A673 (cell line): ENCODE measurements at places on chromosomes 2 and 18.
A peak's percentile ranks its signal among the peaks of the same experiment; 100 is the strongest.

DNA sequence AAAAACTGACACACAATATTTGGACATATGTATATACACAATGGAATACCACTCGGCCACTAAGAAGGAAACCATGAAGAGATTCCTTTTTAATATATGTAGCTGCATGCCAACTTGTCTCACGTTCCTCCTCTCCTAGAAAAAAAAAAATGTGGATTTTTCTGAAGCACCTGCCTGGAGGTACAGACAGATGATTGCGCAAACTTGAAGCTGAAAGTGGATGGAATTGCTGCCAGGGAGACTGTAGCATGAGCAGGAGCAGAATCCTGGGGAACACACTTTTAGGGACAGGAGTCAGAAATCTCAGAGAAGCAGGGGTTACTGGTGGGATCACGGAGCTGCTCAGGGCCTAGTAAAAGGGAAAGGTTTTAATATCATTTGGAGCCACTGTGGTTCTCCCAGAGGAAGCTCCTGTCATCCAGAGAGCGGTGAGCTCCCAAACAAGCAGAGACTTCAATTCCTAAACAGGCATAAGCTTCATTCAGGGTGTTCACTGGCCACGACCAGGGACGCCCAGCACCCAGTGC, 640 bp upstream of the SPR start:
- DNase-seq: no peak

DNA sequence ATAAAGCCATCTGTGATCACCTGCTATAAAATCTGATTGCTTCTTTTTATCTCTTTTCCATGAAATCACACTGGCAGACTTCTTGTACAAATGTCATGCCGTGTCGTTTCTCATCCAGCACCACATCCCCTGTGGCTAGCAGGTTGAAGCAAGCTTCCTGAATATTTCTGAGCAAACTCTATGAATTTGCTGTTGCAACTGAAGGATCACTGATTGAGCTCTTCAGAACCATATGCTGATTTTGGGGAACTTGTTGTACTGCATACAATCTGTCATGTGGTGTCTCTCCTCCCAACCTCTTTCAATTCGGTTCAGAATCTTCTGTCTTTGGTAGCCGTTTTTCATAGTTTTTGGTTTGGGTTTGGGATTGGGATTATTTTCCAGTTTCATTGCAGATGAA, 57.7 kb upstream of the RBMS1 start:
- DNase-seq: no peak

- no peak for DNase-seq
Observed at GRCh38 chr2:68141875-68142274, 15.8 kb upstream of the PNO1 start.

GRCh38 chr2:68835621-68836020, 35.6 kb downstream of the BMP10 start:
- DNase-seq: no peak

GRCh38 chr18:68354176-68354575, 360.7 kb downstream of the TMX3 start:
- DNase-seq: no peak

DNA sequence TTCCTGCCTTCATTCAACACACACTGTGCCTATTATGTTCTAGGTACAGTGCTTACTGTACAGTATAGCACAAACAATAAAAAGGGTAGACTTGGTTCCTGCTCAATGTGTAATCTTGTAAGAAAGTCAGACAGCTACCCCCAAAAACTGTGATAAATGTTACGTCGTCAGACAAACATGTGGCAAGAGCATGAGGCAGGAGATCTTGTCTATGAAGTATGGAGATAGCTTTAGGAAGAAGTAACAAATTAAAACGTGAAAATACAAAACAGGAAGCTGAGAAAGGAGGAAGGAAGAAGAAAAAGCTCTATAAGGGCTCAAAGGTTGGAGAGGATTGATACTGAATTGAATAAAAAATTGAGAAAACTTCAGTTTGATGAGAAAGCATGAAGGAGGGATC, 276.2 kb upstream of the HNRNPA3 start:
- DNase-seq: no peak

GRCh38 chr2:42138163-42139015, 30.8 kb upstream of the EML4 start:
- peak; percentile 98 for DNase-seq

- no peak for DNase-seq
Observed at GRCh38 chr2:10157293-10157692, 34.8 kb downstream of the RRM2 start.

DNA sequence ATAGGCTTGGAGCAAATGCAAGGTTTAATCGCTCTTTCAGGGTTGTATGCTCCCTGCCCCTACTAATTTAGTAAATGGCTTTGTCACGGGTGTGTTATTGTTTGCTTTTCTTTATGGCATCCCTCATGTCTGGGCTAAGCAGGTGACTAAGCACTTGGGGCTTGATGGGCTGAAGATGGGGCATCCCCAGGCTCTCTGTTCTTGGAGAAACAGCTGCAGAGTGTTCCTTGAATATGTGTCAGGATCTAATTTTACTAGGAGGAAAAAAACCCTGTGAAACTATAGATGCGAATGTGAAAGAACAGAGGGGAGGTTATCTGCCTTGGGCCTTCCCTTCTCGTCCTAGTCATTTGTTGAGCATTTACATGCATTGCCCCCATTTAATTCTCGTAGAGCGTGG, 94.7 kb upstream of the TAF1B start:
- DNase-seq: no peak

DNA sequence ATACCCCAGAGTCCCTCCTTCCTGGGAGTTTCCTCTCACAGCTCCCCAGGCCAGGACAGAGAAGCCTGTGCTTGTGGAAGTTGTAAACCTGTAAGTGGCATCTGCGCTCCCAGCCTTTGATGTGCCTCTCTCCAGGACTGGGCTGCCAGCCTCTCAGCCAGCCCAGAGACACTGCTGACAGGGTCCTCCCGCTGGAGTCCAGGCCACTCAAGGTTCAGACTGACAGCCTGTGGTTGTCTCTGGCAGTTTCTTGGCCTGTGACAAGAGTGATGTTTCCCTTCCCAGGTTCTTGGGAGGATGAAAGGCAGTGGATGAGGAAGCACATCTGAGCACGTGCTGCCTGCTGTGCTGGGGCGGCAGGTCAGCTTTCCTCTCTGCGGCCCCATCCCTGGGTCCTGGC, 3.0 kb downstream of the SLC35F6 start:
- DNase-seq: no peak

- DNase-seq: no peak
Observed at GRCh38 chr2:127676906-127677305, 1.6 kb upstream of the LIMS2 start.

DNA sequence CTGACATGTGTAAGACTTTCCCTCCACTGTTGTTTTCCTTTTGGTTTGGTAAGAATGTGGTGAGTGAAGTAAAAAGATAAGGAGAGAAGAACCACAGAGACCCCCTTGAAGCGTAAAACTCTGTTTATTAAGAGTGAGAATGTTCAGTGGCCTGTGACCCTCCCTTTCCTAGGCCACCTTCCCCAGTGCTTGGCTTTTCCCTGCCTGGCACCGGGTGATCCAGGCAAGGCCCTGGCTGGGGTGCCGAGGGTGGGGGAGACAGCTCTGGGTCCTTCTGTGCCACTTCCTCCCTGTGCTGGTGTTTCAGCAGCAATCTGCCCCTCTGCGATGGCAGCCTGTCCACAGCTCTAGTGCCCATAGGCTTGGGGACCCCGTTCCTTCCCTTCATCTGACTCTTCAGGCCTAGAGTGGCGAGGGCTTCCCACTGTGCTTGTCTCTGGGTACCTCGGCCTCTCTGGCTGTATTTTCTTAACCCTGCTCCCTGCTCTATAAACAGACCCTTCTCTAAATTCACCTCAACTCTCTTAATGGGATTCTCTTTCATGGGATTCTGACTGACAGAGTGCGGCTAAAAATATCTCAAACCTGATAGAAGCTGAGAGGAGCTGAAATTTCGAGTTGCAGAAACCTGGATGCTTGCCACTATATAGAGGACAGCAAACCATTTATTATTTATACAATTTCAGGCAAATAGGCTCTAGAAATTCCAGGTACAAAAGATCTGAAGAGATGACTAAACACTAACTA, 461.0 kb downstream of the DLGAP1 start:
- DNase-seq: peak; percentile 26

DNA sequence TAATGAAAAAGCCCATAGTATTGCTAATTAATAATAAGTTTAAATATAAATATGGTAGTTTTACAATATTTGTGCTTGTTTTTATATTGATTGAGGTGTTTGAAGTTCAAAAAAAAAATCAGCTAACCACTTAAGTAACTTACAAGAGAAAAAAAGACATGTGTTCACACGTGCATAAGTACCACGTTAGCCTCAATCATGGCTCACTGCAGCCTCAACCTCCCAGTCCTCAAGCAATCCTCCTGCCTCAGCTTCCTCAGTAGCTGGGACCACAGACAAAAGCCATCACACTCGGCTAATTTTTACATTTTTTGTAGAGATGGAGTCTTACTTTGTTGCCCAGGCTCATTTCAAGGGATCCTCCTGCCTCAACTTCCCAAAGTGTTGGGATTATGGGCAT, 19.4 kb downstream of the MGAT4A start:
- no peak for DNase-seq

DNA sequence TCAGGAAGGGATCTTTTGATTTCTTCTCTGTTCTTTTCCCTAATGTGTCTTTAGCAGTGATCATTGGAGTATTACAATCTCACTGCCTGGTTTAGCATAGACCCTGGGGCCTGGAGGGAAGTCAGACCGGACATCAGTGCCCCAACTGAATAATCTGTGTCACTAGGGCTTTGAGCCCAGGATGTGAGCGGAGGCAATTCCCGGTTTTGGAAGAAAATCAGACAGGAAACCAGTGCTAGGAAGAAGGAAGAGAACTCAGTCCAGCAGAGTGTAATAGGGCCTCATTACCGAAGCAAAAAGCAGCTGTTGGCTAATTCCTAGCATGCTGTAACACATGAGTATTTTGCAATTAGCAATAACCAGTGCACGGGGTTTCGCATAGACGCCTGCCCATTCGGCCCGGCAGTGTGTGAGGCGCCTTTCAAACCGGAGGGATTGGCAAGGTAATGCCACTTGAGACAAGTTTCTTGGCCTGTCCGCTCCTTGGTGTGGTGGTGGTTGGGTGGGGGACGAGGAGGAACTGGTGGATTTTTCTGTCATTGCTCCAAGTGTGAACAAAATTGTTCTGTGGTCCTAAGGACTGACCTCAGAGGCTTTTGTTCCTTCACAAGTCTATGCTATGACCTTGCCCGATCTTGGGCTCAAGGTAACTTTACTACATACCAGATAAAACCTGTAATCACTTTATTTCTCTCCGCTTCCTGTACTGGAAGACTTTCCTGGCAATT, 2.8 kb downstream of the FOSL2 start:
- DNase-seq: peak; percentile 52

- DNase-seq: no peak
Observed at GRCh38 chr2:47271054-47272000, 116.2 kb upstream of the STPG4 start.

GRCh38 chr2:230266638-230267037, 41.1 kb downstream of the SP140 start:
- DNase-seq: no peak

GRCh38 chr2:45874344-45874743, 222.9 kb downstream of the PRKCE start:
- no peak for DNase-seq

DNA sequence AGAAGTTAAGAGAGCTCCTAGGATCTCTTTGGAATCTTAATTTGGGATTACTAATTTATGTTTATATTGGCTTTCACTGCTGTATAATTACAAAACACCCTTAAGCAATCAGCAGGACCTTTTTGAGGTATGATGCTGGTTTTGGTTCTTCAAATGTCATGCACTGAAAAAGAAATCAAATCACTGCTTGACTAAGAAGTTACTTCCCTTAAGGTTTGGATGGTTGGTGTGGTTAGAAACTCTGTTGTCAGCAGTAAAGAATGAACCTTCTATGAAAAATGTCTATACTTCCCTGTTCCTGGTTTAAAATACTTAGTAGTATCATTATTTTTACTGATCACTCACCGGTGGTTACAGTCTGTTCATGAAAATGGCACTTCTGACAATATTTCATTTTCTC, 5.5 kb downstream of the COLEC12 start:
- no peak for DNase-seq

DNA sequence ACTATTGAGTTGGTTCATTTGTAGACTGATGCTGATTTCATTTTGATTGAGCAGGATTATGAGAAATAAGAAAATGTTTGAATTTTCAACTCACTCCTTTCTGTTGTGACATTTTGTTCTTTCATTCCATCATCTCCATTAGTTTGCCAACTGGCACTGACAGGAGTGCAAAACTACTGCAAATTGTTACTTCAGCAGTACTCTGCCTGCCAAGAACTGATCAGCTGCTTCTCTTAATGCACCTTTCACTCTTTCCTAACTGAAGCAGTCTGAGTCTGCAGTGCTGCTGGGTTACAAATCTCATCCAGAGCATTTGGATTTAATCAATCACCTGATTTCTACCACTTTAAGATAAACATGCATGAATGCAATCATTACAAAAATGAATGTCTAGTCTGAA, 70.9 kb downstream of the TMEFF2 start:
- no peak for DNase-seq

DNA sequence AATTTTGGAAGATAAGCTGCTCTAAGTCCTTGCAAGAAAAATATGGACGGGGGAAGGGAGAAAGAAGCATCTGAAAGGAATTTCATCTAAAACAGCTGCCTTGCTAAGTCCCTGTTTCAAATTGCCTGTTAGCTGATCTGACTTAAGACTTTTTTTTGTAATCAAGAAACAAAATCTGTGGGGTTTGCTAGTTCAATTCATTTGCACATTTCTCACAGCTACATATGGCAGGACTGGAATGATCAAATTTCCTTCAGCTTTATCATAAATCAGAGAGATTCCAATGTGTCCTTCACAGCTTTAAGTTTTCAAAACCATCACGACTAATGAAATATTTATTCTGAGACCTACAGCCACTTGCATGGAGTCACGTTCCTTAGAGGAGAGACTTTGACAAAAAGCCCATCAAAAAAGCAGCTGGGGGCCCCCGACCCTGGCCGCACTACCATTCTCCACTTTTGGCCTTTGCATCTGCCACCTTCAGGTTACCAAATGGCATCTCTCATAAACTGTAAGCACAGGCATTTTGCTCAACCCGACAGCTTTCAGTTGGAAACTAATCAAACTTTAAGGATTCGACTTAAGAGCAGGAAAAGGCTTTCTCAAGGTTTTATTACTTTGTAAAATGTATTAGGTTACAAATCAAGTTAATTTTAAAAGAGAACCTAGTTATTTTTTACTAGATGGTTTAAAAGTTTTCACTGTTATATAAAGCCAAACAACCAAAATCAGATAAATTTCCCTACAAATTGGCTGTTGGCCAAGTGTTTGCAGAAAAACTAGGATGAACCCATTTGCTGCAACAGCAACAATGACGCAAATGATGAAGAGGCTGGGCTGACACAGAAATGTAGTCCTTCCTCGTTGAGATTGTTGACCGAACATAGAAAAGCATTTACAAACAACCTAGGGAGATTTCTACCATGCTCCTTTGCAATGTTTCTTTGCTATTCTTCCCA, 100.4 kb upstream of the RND3 start:
- no peak for DNase-seq
